ENCODE measurements at places on chromosomes 6 and 20.

DNA sequence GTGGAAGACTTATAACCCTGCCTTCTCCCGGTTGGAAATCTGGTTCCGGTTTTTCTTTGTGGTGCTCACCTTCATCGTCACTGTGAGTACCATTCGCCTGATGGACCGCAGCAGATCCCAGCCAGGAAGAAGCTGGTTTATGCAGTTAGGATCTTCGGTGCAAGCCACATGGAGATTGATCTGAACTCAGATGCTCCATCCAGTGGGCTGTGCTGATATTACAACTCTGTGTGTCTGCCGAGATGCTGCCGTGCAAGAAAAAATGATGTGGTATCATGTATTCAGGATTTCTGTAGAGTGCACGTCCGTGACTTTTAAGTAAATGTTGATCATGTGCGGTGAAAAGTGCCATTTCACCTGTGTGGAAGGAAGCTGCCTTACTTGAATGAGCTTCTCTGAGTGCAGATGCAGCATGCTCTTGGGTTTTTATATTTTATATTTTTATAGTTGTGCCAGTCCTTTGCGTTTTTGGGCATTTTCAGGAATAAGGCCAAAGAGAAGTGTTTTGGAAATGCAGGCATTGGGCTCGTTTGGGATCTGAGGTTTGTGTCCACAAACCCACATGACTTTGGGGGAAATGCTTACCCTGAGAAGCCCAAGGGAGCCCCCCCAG lies 39.2 kb downstream of the DYNLT1 start:
- peak; percentile 38 for DNase-seq

DNA sequence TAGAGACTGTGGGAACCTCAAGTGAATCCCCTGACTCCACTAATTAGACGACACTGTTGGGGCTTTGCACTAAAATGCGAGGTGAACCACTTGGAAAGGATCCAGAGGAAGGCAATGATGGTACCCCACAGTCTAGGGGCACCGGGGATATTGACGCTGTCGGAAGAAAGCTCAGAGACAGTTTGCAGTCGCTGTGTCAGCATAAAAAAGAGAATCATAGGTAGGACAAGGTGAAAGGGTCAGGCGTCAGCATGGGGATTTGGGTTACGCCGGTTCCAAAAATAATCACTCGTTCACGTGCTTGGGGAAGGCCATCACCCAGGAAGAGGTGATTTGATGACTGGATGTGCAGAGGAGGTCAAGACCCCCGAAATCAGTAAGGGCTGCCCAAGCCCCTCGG lies 598.0 kb upstream of the NOX3 start:
- DNase-seq, result no peak

GRCh38 chr6:72626126-72626525 lies 4.3 kb downstream of the KCNQ5 start:
- no peak for DNase-seq

DNA sequence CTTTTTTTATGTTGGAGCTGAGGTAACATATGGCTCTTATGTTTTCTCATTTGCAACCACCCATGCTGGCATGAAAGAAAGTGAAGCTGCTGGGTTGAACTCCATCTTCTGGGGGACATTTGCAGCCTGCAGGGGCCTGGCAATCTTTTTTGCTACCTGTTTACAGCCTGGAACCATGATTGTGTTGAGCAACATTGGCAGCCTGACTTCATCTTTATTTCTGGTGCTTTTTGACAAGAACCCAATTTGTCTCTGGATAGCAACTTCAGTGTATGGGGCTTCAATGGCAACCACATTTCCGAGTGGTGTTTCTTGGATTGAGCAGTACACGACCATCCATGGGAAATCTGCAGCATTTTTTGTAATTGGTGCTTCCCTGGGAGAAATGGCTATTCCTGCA lies 179.0 kb downstream of the SLC16A10 start:
- DNase-seq, result no peak

- no peak for DNase-seq
Measured at GRCh38 chr20:1245578-1245977, 19.7 kb downstream of the RAD21L1 start.

DNA sequence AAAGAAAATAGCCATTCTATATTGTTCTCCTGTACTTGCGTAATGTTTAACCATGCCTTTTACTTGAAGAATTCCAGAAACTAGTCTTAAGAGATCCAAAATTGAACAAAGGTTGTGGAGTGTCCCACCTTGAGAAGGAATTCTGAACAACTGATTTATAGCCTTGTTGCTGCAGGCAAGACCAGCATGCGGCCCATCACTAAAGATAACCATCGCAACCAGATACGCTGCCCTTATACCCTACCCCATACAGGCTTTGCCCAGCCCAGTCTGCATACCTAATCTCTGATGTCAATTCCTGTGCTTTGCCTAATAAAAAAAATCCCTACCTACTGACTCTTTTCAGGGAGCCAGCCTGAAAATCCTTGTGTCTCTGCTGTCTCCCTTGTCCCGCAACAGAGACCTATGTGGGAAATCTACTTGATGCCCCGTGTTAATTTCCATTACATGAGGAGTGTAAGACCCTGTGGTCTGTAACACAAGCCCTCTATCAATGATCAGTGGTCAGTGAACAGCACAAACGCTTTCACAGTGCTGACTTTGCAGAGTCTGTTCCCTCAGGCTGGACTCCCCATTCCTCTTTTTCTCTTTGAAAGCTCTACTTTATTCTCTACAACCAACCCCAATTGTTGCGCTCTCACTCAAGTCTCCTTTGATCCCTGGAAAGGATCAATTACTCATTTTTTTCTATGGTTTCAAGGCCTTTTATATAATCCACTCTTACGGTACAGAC lies 125.7 kb upstream of the BTBD3 start:
- no peak for DNase-seq

DNA sequence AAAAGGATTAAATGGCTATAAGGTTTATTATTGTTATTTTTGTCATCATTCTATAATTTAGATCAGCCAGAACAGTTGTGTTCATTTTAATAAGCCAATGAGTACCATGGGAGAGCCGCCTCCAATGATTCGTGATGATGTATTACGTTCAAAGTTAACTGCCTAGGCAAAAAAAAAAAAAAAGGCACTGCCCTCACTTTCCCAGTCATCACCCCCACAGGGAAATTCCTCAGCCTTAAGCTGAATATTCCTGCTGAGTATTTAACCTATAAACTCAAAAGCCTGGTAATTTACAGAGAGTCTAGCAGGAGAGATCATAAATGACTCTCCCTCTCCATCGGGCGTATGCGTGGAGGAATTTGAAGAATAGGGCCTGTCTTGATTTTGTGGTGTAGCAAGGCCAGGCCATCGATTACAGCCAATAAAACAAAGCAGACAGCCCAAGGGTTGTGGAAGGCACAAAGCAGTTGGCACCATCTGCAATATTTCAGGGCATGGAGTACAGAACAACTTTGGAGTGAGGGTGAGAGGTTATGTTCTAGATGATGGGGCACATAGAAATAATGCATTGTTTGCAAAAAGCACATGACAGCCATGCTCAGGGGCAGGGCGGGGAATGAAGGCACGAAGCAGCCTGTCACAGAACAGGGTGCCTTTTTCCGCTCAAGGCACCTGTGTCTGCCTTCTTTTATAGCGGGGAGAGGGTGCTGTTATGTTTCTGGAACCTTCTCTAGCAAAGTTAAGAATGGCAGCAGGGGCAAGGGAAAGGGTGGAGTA lies 138.2 kb upstream of the DTNBP1 start:
- DNase-seq, result no peak

- no peak for DNase-seq
Measured at GRCh38 chr20:23744817-23745216, 5.9 kb downstream of the CST1 start.

GRCh38 chr6:111367393-111368088 lies 115.5 kb downstream of the REV3L start:
- no peak for DNase-seq

DNA sequence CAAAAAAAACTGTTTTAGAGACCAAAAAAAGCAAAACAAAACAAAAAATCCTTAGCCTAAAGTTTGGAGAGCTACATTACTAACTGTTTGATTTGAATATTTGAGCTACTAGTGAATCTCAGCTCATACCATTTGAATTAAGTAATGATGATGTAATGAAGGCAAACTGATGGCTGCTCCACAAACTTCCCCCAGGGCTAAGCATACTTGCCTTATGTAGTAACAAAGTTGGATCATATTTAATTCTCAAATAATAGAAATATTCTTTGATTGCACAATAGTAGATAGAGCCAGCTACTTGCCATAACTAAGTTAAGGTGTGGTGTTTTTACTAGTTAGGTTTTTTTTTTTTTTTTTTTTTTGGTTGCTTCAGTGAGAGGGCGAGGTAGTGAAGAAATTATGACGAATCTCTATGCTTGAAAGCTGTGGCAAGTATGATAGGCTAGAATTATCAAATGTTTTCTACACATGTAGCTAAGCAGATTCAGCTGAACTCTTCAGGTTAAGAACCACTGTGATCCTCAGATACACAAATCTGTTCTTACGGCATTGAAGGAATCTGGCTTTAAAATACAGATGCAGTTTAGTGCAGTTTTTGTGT lies 2.9 kb downstream of the RAB32 start:
- DNase-seq, result no peak

- DNase-seq, result no peak
Measured at GRCh38 chr6:141244366-141244765, 888.4 kb upstream of the GJE1 start.

DNA sequence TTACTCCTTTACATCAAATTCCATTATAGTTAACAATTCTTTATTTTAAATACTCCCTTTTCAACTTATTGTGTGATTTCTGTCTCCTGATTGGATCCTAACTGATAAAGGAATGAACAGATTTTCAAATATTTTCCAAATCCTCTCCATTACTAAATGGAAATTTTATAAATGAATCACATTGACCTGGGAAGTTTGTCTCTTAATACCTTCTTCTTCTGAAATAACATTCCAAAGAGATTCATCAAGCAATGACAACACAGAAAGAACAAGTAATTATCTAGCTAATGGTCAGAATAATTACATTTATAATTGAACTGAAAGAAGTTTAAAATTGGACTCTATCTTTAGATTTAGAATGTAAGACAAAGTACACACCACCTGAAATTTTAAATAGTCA lies 515.4 kb upstream of the PTCHD4 start:
- DNase-seq, result no peak

DNA sequence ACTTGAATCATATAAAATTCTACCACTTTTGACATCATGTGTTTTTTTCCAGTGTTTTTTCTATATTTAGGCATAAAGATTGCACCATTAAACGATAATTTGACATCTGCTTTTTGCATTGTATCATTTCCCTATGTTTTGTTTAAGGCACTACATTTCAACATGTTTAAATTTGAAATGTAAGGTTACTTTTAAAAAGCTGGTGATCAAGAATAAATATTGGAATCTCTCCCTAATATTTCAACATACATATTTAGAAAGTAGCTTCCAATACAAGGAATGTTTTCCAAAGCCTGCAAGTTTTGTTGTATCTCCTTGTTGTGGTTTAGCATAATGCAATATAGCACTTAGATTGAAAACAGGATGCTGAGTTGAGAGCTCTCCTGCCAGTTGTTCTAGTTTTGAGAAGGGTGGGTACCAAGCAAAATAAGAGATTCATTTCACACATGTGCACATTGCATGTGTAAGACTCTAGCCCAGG lies 76.5 kb downstream of the SYNJ2 start:
- DNase-seq, result no peak

- no peak for DNase-seq
Measured at GRCh38 chr20:53907968-53908751, 162.2 kb downstream of the BCAS1 start.

DNA sequence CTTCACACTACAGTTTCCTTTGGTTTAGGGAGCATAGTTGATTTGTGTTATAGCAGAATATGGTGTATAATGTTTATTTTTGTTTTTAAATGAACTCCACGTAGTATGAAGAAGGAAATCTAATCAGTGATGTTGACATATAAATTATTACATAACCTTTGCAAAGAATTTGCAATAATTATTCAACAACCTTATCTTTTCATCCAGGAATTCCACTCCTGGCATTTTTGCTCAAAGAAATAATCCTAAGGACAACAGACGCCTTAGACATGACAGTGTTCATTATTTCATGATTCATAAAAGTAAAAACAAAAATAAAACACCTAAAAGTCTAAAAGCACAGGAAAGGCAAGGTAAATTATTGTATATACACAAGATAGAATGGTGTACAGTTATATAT lies 229.2 kb downstream of the EPM2A start:
- no peak for DNase-seq

- no peak for DNase-seq
Measured at GRCh38 chr6:45714006-45714730, 301.5 kb downstream of the CLIC5 start.

DNA sequence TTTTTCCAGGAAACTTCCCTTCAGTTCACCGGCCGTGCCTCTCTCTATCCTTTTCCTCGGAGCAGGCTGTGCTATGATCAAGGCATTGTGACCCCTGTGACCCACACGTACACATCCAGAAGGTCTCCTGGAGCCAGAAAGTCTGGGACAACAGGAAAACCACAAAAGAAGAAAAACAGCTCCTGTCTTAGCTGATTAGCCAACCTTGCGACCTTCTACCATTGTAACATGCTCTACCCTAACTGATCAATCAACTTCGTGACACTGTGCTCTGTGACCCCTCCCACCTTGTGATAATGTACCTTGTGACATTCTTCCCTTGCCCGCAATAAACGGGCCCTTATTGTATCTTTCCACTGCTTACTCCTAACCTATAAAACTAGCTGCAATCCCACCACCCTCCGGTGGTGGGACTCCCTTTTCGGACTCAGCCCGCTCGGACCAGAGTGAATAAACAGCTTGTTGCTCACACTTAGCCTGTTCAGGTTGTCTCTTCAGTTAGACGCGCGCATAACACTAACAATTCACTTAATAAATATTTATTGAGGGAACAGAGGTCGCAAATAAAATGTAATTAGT lies 24.2 kb downstream of the ZNF311 start:
- peak; percentile 4 for DNase-seq

GRCh38 chr6:30682143-30683117 lies 4.0 kb downstream of the PPP1R18 start:
- DNase-seq, result peak; percentile 99

DNA sequence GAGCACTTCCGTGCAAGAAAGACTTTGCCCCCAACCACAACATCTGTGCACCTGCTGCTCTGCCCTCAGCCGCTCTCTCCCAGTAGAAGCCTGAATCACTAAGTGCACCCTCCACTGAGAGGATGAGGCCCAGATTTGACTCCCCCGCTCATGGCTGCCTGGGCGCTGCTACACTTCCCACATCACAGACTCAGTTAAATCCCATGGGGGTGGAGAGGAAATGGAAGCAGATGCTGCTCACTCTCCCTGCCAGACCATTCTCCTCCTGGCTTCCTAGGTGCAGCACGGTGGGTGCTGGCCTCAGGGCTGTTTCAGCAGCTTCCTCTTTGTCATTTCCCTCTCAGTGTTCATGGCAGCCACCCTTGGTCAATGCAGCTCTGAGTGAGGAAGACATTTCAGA lies 4.8 kb downstream of the CST5 start:
- DNase-seq, result no peak

DNA sequence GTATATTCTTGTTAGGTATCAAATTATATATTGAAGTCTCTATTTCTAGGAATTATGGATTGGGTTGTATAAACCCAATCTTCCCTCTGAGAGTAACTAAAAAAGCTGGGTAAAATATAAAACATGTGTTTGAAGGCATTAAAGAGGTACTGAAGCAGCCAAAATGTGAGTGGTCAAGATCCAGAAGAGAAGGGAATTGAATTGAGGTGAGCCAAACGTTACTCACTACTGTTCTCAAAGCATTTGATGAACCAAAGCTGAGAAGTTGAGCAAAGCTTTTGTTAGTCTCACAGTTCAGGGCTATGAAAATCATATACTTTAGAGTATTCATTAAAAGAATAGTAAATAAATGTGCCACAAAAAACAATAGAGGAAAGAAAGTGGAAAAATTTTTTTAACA lies 365.8 kb downstream of the BCKDHB start:
- DNase-seq, result no peak
